ENCODE measurements at places on chromosomes 2 and 18. TPM values are rescaled to one million over a fixed set of nuclear protein-coding genes. Genes with fewer than 3 reads are reported as not detected.
A peak's percentile ranks its signal among the peaks of the same experiment; 100 is the strongest.

The DNAH7 gene
- total RNA-seq = 0.09 TPM

GRCh38 chr18:77165503-77166188, 33.1 kb upstream of the MBP start:
- DNase-seq = no peak

The RGPD4 gene
- not detected for total RNA-seq

The SPC25 gene
- total RNA-seq = 6.4 TPM

- DNase-seq = no peak
These were observed 136.6 kb upstream of the ACAA2 start for GRCh38 chr18:49949951-49950395.

GRCh38 chr2:240326886-240327285, 108.6 kb upstream of the GPC1 start:
- no peak for DNase-seq

The TACR1 gene
- total RNA-seq = not detected

DNA sequence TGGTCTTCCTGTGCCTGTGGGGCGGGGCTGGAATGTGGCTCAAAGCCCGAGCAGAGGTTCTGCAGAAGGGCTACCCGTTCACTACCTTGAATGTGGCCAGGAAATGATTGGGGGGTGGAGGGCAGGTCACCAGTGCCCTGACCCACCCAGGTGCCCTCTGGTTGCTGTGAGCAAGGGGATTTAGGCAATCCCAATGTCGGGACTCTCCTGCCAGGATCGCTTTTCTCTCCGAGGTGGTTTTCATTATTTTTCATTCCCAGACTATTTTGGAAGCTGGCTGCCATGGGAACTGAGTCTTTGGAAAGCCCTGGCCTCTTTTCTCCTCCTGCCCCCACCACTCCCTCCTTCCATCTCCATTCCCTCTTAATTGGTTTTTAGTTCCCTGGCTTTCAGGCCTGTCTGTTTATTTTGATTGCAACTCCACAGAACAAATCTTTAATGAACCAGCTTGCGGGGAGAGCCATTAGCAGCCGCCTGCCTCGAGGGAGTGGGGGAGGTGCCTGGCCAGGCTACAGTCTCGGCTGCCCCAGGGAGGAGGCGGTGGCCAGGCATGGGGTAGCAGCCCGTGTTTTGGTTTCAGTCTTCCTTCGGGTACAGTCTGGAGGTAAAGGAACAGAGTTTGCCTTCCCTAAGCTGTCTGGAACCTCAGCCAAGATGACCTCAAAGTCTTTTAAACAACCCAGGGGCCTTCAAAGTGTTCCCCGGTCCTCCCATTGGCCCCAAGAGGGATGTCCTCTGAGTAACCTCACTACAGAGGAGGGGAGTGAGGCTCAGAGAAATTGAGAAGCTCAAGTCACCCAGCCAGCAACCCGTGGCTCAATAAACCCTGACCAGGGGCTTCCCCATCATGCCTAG, 114.4 kb upstream of the HAAO start:
- peak; percentile 43 for DNase-seq

- DNase-seq = peak; percentile 41
These were observed 4.1 kb upstream of the LOXHD1 start for GRCh38 chr18:46660957-46661749.

The STPG4 gene
- not detected for total RNA-seq

GRCh38 chr2:199851883-199852282, 891 bp upstream of the FTCDNL1 start:
- DNase-seq = no peak

DNA sequence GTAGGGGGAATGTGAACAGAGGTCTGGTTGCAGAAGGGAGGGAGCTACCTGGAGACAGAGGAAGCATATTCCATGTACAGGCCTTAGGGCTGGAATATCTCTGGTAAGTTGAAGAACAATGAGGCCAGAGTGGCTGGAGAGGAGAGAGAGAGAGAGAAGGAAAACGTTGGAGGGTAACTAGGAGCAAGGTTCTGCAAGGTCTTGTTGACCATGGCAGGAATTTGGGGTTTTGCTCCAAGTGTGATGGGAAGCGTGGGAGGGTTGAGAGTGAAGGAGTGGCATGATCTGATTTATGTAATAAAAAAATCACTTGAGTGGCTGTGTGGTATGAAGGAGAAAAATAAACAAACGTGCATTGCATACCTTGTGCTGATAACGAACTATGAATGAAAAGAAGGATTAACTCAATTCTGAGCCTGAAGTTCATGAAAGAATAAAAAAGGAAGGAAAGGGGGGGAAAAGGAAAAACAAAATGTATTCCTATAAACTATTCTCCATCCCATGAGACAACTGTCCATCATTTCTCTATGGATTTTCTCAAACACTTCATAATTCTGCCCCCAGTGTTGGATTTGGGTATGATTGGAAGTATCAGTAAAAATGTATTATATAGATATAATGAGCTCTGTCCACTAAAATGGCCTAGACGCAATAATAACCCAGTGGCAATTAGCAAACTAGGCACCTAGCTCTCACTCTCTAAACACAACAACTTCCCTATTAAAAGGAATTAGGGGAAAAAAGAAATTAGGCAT, 59.7 kb upstream of the PMAIP1 start:
- DNase-seq = peak; percentile 21

The KIAA2012 gene
- total RNA-seq = not detected

GRCh38 chr2:216960671-216961268, 100.9 kb upstream of the TNP1 start:
- no peak for DNase-seq

GRCh38 chr2:114742245-114742644, 299.8 kb downstream of the DPP10 start:
- no peak for DNase-seq

DNA sequence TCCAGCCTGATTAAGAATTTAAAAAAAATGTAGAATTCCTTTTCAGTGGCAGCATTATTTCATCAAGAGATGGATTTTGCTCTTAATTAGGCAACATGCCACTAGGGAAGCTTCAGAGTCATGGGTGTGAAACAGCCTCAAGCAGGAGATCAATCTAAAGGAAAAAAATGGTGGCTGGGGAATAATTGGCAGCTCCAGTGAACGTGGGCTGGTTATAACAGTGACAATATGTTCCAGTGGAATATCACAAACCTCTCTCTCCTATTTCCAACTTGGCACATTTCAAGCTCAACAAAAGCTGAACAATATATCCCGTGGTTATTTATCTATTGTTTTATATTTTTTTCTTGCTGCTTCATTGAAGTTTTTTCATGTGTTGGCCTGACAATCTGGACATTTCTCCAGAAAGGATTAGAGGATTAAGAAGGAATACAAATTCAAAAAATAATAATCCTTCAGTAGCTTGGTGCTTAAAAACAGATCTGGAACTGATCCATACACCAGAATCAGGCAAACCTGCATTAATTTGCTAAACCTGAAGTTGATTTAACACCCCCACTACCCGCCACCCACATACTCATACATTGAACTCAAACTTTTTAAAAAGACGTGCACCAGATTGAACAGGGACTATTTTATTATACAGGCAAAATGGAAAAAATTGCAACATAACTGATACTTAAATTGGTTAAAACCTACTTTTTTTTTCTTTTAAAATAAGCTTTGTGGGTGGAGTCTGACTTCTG, 255.9 kb upstream of the SPRED2 start:
- DNase-seq = no peak

The REEP1 gene
- total RNA-seq = 13.4 TPM

- peak; percentile 15 for DNase-seq
These were observed 64.8 kb downstream of the MOGAT1 start for GRCh38 chr2:222736301-222736700.

DNA sequence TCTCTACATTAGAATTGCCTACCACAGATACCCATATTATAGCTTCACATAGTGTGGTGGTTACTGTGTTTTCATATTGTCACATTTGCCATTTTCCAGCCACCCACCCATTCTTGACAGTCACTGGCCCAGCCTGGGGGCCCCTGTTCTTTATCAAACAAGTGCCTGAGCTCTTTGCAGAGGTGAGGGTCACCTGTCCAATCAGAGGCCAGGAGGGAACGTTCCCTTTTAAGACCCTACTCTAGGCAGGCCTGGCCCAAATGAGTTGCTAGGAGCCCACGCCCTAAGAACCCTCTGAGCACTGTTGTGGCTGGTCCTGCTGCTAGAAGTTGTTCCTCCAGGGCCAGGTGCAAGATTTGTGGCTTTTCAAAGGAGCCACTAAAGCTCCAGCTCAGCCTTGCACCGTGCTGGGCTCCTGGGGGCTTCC, 5.2 kb downstream of the IL37 start:
- no peak for DNase-seq

The PROC gene
- total RNA-seq = not detected

The EPB41L3 gene
- total RNA-seq = 42.1 TPM

- no peak for DNase-seq
These were observed 1293.7 kb upstream of the FAM98A start for GRCh38 chr2:34892766-34893165.
